ENCODE measurements at places on chromosomes 16 and 17.

DNA sequence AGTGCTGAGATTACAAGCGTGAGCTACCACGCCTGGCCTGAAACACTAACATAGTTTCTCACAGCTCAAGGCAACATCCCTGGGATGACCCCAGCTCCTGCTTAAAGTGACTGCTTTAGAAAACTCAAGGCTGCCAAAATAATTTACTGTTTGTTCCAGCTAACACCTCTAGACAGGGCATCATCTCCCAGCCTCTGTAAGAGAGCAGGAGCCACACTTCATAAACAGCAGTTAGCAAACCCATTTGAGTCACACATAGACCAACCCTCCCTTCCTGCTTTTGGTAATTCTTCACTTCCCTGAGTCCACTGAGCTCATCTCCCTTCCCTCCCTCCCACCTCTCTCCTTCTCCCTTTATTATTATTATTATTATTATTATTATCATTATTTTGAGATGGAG is 201.3 kb downstream of the XYLT1 start:
- no peak for DNase-seq

DNA sequence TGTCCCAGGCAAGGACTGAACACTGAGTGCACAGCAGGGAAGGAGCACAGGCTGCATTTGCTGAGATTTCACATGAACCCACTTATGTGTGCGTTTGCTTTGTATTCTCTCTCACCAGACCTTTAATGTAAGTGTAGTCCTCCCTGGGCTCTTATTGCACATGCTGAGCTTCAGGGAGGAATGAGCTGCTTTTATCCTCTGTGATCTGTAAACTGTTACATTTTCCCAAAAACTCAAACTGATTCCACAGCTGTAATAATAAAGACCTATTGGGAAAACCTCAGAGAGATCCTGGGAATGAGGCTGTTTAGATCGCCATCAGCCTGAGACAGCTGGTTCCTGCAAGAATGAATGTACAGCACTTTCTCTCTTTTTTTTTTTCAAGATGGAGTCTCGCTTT is 53.6 kb upstream of the ADORA2B start:
- DNase-seq: no peak

- no peak for DNase-seq
These were observed 3.1 kb upstream of the CYTH1 start for GRCh38 chr17:78785011-78785662.

GRCh38 chr16:19744670-19745069 is 26.6 kb downstream of the IQCK start:
- no peak for DNase-seq

- no peak for DNase-seq
These were observed 51.4 kb upstream of the TMEM132E start for GRCh38 chr17:34527908-34528470.

DNA sequence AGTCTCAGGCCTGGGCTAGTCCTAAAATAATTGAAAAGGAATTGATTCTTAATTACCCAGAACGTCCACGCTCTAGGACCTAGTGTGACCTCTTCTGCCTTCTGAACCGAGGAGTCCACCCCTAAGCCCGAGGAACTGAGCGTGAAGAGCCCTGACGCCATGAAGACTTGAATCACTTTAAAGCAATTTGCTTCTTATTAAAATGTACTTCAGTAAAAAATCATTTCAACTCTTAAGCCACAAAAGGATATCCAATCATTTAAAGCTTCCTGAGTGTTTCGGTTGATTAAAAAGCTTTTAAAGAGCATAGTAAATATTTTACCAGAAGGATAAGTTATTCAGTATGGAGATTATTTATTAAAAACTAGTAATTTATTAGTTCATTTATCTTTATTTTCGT is 11.6 kb downstream of the HSBP1 start:
- DNase-seq: no peak

- no peak for DNase-seq
These were observed 20.1 kb upstream of the C16orf95 start for GRCh38 chr16:87337262-87337771.

DNA sequence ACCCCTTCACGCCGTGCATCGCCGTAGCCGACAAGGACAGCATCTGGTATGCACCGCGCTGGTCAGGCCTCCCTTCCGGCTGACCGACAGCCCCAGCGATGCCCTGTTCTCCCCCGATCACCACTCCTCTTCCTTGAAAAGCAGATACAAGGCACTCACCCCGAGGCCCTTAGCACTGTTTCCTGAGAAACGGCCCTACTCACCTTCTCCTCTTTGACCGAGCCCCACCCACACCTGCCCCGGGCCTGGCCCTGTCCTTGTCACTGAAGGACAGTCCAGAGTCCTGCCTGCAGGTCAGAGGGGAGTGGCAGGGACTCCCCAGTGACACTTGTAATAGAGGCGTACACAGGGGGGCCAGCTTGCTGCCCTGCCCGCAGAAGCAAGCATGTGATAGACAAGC is 45.9 kb upstream of the CHMP6 start:
- DNase-seq: no peak

DNA sequence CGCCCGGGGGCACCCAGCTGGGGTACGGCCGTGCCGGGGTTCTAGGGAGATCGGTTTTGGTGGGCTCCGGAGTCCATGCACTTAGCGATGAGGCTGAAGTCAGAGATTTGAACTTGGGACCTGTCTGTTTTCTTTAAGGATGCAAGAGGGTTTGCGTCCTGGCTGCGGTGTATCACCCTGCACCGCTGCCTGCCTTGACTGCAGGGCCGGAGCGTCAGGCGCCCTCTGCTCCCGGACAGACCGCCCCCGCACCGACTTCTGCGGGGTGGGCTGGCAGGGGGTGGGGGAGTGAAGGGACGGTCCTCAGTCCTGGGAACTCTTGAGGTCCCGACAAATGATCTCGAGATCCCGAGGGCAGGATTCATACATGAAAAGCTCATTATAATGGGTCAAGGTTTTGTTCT is 701 bp downstream of the PDP2 start:
- DNase-seq: no peak

GRCh38 chr17:30894236-30894635 is 11.8 kb downstream of the TEFM start:
- DNase-seq: no peak

DNA sequence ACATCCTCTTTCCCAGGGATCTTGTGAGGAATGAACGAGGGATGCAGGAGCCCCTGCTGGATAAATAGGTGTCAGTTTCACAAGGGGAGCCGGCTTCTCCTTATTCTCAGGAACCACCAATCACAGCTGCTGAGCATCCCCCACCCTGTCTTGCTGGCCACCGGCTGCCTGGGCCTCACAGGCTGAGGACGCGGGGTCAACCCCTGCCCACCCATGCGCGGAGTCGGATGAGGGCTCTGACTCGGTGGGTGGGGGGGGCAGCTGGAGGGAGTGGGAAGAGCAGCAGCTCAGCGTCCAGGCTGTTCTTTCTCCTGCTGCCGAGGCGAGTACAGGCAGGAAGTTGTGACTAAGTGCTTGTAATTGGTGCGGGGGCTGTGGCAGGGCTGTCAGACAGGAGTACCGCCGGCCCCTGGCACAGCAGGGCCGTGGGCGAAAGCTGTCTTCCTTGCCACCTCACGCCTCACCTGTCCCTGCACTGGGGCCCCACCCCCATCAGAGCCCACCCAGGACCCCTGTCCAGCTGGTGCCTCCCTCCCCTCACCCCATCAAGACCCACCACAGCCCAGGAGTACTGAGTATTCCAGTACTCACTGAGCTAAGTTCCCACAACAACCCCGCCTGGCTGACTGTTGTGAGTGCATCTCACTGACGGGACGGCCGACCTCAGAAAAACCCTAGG is 11.0 kb upstream of the DPEP1 start:
- DNase-seq: peak; percentile 53

DNA sequence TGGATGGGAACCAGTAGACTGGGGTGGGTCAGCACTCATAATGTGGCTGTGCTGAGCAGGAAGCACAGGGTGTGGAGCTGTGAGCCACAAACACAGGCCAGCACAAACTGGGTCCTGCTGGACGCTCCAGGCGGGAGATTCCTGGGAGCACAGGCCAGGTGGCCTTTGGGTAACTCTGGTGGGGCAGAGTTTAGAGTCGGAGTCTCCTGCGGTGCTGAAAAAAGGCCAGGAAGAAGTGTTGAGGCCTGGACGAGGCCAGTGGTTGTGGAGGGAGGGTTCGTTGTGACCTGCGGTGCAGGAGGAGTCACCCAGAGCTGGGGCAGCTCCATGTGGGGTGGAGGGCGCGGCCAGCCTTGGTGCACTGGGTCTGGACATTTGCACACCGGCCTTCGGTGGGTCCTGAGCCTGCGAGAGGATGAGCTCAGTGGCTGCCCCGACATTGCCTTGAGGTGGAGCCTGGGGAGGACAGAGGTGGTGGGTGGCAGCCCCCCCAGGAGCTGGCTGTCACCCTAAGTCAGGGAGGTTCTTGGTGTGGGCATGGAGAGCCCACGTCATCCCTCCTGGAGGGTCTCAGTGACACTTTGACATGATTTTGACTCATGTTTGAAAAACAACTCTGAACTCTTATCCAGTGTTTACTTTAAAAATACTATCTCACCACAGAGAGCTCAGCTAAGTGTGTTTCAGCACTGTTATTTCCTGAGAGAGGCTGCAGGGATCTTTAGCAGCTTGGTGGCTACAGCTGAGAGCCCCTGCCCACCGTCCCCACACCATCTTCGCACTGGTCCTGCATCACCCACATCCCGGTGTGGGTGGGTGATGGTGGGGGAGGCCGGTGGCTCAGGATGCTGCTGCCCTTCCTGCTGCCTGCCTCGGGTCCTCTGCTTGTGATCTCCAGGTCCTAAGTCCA is 98.7 kb downstream of the NPIPB11 start:
- no peak for DNase-seq

DNA sequence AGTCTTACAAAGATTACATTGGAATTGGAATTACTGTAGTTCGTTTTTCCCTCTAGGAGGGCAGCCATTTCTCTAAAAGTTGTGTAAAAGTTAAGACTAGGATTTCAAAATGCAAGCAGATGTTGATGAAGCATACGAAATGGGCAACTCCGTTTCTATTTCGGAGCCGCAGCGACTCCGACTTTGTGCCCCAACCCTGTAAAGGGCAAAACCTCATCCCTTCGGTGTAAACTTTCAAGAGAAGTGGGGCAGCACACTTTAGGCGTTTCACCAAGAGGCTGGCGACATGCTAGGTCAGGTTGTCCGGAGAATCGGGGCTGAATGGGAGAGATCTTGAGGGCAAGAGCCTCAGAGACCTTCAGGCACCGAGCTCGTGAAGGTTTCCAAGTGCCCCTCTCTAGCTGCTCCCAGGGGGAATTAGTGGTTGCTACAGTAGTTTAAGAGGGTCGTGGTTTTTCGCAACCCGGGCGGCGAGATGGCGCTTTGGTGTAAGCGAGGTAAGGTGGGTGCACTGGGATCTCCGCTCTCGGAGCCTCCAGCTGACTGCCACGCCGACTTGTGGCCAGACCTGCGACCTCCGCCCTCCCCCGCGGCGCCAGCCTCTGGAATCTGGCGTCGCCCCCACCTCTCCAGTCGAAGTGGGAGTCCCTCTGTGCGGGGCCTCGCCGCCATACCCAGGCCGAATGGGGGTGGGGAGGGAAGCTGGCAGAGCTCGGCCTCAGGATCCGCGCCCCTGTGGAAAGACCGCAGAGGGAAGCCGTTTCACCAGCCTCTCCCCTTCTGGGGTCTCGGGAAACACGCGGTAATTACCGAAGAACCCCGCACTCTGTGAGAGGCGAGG is 1.0 kb upstream of the HEXIM2 start:
- no peak for DNase-seq

GRCh38 chr17:57915985-57916757 is 39.0 kb downstream of the CUEDC1 start:
- DNase-seq: no peak
